ENCODE measurements at places on chromosomes 2 and 18. TPM values are rescaled to one million over a fixed set of nuclear protein-coding genes. Genes with fewer than 3 reads are reported as not detected.

Gene RAX
- total RNA-seq, result not detected

Gene MAIP1
- 14.9 TPM for total RNA-seq

Gene CXCR4
- 2.6 TPM for total RNA-seq

DNA sequence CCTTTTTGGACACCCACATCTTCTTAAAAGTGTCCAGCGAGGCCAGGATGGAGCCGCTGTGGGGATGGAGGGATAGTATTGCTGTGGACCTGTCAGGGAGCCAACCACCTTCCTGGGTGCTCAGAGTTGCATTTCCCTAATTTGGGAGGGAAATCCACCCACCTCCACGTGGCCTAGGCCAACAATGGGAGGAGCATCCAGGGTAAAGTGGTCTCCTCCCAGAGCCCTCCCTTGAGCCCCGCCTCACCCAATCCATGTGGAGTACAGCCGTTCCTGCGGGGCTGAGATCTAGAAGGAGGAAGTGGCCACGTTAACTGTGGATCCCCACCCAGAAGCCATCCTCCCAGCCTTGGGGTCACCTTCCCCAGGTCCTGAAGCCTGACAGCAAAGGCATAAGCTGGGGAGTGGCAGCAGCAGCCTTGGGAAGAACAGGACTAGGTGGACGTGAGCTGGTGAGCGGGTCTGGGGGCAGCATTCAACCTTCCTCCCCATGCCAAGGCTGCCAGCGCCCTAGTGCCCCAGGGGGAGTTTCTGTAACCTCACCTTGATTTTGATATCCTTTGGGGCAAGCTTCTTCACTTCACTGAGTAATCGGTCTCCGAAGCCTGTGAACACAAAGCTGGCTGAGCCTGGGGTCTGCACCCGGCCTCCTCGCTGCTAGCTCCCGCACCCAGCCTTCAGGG is 6.8 kb downstream of the ACTR1B start:
- H3K4me3 ChIP-seq, result no peak overlapping the region
- H3K36me3 ChIP-seq, result no peaks in the 10 kb centered on the region
- H3K4me1 ChIP-seq, result no peaks in the 10 kb centered on the region
- H3K27ac ChIP-seq, result no peak overlapping the region
- H3K27me3 ChIP-seq, result no peaks in the 10 kb centered on the region

- no peaks in the 10 kb centered on the region for H3K36me3 ChIP-seq
- no peak overlapping the region for H3K27ac ChIP-seq
- no peaks in the 10 kb centered on the region for H3K4me1 ChIP-seq
- H3K4me3 ChIP-seq, result no peak overlapping the region
- DNase-seq, result no peak
Observed at GRCh38 chr2:236366049-236366387, 101.8 kb upstream of the ASB18 start.

DNA sequence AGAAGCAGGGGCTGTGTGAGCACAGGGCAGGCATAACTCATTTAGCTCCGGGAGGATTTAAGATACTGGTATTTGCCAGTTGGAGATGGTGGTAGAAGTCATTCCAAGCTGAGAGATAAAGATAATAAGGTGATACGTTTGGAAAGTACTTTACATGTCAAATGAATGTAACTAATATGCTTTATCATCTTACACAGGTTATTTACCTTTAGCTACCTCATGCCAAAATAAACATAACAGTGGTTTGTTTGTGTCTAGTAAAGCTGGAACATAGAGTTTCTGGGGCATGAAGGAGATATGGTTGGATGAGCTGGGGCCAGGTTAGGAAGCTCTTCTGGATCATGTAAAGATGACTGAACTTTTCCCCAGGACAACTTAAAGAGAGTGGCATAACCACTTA is 126.9 kb upstream of the PIK3C3 start:
- no peaks in the 10 kb centered on the region for H3K4me1 ChIP-seq
- no peaks in the 10 kb centered on the region for H3K27me3 ChIP-seq
- no peak overlapping the region for H3K4me3 ChIP-seq
- H3K27ac ChIP-seq, result no peak overlapping the region
- no peaks in the 10 kb centered on the region for H3K36me3 ChIP-seq

- no peak overlapping the region for H3K27ac ChIP-seq
- DNase-seq, result no peak
- no peak overlapping the region for H3K4me3 ChIP-seq
- no peaks in the 10 kb centered on the region for H3K4me1 ChIP-seq
- H3K36me3 ChIP-seq, result no peaks in the 10 kb centered on the region
Observed at GRCh38 chr2:8518979-8519668, 162.7 kb upstream of the ID2 start.

GRCh38 chr2:86003967-86004366 is 101.7 kb downstream of the POLR1A start:
- H3K4me1 ChIP-seq, result peaks cover 6% of the 10 kb centered on the region
- H3K27me3 ChIP-seq, result no peaks in the 10 kb centered on the region
- H3K4me3 ChIP-seq, result no peak overlapping the region
- no peak for DNase-seq
- H3K27ac ChIP-seq, result no peak overlapping the region

DNA sequence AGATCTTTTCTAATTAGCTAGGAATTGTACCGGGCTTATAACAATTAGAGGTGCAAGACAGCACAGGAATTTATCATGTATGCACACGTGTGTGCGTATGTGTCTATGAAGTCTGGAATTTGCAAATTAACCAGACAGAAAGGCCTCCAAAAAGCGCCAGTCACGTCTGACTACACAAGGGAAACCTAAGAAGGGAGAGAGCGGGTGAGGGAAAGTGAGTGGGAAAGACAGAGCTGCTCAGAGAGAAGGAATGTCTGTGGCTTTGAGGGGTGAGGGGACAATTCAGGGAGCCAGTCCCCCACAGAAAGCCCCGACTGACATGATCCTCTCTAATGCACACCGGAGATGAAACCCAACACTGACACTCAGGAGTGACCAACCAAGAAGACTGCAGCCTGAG is 197.7 kb upstream of the SH3BP4 start:
- H3K36me3 ChIP-seq, result no peaks in the 10 kb centered on the region
- no peak overlapping the region for H3K4me3 ChIP-seq
- no peak for DNase-seq

- H3K27ac ChIP-seq, result no peak overlapping the region
- no peaks in the 10 kb centered on the region for H3K27me3 ChIP-seq
- DNase-seq, result no peak
Observed at GRCh38 chr2:205128726-205129125, 553.6 kb upstream of the NRP2 start.

DNA sequence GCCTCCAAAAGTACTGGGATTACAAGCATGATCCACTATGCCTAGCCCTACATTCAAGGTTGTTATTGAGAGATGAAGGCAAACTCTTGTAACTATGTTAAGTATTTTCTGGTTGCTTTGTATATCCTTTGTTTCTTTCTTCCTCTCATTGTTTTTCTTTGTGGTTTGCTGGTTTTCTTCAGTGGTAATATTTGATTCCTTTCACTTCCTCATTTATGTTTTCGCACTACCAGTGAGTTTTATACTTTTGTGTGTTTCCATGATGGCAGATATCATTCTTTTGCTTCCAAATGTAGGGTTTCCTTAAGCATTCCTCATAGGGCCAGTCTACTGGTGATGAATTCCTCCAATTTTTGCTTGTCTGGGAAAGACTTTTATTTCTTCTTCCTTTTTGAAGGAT is 90.2 kb downstream of the NCK2 start:
- no peaks in the 10 kb centered on the region for H3K27me3 ChIP-seq
- no peaks in the 10 kb centered on the region for H3K4me1 ChIP-seq
- H3K36me3 ChIP-seq, result no peaks in the 10 kb centered on the region
- H3K27ac ChIP-seq, result no peak overlapping the region
- H3K4me3 ChIP-seq, result no peak overlapping the region

- no peak overlapping the region for H3K27ac ChIP-seq
- no peaks in the 10 kb centered on the region for H3K27me3 ChIP-seq
- H3K4me1 ChIP-seq, result no peaks in the 10 kb centered on the region
- H3K4me3 ChIP-seq, result no peak overlapping the region
- no peak for DNase-seq
Observed at GRCh38 chr2:164881524-164881923, 39.9 kb upstream of the COBLL1 start.

DNA sequence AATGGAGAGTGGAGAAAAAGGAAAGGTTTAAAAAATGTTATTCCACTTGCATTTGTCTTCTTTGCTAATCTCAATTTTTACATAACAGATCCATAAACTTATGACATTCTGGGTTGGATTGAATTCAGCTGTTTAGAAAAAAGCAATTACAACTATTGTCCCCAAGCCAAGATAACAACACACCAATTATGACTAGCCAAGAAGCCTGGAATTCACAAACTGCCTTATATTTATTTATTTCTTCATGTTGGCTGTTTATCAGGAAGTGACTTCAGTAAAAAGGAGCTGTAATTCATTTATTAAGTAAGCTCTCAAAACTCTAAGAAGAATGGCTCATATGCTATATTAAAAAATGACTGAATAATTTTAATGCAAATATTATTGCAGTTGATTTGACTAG is 137.4 kb downstream of the CALCRL start:
- H3K27me3 ChIP-seq, result no peaks in the 10 kb centered on the region
- H3K4me3 ChIP-seq, result no peak overlapping the region
- H3K27ac ChIP-seq, result no peak overlapping the region
- no peak for DNase-seq
- H3K4me1 ChIP-seq, result no peaks in the 10 kb centered on the region
- no peaks in the 10 kb centered on the region for H3K36me3 ChIP-seq

- DNase-seq, result no peak
- no peaks in the 10 kb centered on the region for H3K27me3 ChIP-seq
- H3K27ac ChIP-seq, result no peak overlapping the region
- H3K36me3 ChIP-seq, result no peaks in the 10 kb centered on the region
Observed at GRCh38 chr18:54606835-54607212, 15.8 kb downstream of the DYNAP start.

GRCh38 chr2:220043155-220043989 is 415.9 kb downstream of the SLC4A3 start:
- H3K4me3 ChIP-seq, result no peak overlapping the region
- no peaks in the 10 kb centered on the region for H3K27me3 ChIP-seq
- H3K36me3 ChIP-seq, result no peaks in the 10 kb centered on the region
- H3K4me1 ChIP-seq, result no peaks in the 10 kb centered on the region
- no peak overlapping the region for H3K27ac ChIP-seq

- DNase-seq, result no peak
- H3K36me3 ChIP-seq, result no peaks in the 10 kb centered on the region
- no peaks in the 10 kb centered on the region for H3K27me3 ChIP-seq
- H3K4me1 ChIP-seq, result no peaks in the 10 kb centered on the region
- peak overlapping the region; percentile 17 for H3K27ac ChIP-seq
- no peak overlapping the region for H3K4me3 ChIP-seq
Observed at GRCh38 chr2:217710211-217710765, 292.5 kb downstream of the TNS1 start.

All from uterus (tissue), 4 donors.